ENCODE measurements at places on chromosomes 2 and 18.

DNA sequence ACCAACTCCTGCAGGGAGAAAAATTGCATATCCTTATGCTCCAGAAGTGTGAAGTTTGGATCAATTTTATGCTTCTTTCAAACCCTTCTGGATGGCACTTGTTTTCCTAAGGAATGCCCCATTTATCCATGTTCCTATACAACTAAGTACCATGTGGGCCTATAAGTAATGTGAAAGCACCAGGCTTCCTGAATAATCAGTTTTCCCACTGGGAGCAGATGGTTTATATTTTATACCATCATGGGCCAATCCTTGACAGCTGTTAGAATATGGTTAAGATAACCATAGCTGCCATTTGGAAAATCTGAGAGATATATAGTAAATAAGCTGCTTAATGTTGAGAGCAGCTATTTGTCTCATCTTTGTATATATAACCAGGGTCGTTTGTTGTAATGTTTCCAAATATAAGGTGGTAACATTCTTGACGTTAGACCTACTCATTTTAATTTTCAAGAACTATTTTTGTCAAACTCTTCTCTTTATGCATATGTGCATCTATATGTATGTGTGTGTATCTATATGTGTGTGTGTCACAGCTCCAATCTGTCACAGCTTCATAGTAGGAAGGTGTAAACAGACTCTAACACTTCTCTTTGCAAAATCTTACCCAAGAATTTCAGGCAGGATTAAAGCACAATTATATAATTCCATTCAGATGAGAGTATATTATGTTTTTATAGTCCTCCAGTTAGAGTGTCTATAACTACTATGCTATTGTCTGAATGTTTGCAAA lies 458.7 kb upstream of the GCFC2 start:
- no peak for DNase-seq

- DNase-seq = no peak
Observed at GRCh38 chr2:57677296-57677695, 369.3 kb upstream of the VRK2 start.

DNA sequence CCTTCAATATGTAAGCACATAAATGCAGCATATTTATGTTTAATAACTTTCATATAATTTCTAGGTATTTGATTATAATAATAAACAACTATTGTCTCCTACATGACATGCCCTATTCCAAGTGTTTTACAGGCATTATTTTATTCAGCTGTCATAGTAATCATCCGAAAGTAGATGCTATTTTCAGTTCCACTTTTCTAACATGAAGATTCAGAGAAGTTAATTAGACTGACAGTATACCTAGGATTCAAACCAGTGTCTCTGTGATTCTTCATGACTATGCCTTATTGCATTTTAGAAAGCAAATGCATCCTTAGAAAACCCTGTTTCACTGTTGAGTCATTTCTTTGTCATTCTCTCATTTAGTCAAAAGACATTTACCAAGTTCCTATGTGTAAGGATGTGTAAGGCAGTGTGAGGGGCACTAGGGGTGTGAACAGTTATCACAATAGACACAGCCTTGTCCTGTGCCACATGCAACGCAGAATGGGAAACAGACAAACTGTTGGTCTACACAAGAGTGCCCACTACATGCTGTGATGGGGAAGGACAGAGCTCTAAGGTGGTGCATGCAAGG lies 79.8 kb downstream of the DTNA start:
- no peak for DNase-seq

DNA sequence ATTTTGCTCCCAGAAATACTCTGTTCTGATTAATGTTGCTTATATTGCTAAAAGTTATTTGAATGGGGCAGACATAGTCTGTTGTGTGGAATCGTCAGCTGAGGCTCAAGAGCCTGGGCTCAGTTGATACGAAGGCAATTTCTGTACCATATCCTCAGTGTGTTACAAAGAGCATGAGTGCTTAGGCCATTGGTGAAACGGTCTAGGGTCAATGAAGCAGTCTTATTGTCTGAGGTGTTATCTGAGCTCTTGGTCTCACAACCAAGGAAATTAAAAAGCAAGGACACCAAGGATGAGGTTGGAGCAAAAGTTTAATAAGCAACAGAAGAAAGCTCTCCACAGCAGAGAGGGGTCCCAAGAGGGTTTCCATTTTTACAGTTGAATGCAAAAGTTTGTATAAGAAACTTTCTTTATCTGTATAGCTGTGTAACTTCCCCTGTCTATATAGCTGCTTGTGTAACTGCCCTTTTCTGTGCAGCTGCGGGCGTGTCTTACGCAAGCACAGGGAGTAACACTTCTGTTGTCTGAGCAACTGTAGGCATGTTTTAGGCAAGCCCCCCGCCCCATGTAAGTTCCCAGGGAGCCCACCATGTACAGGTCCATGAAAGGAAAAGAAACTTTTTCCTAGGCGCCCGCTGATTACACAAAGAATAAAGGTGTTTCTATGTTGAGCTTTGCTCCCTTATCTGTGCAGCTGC lies 40.6 kb upstream of the DSC1 start:
- DNase-seq = no peak

- DNase-seq = no peak
Observed at GRCh38 chr2:217856159-217856558, 146.6 kb downstream of the TNS1 start.

DNA sequence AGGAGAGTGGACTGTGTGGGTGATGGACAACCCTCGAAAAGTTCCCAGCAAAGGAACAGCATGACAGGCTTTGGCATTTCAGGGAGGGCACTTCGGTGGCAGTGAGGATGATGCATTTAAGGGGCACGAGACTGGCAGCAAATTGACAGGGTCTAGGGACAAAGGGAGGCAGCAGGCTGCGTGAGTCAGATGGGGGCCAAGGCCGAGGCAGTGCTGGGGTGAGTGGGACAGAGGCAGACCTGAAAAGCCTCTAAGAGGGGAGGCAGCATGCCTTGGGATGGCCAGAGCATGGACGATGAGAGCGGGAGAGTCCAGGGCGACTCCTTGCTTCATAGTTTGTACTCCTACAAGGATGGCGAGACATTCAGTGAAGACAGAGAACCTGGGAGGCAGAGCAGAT lies 49.5 kb upstream of the LYPD1 start:
- DNase-seq = no peak

- no peak for DNase-seq
Observed at GRCh38 chr2:177518754-177519153, 126.2 kb downstream of the AGPS start.

- no peak for DNase-seq
Observed at GRCh38 chr2:174605687-174606086, 8.1 kb upstream of the WIPF1 start.

DNA sequence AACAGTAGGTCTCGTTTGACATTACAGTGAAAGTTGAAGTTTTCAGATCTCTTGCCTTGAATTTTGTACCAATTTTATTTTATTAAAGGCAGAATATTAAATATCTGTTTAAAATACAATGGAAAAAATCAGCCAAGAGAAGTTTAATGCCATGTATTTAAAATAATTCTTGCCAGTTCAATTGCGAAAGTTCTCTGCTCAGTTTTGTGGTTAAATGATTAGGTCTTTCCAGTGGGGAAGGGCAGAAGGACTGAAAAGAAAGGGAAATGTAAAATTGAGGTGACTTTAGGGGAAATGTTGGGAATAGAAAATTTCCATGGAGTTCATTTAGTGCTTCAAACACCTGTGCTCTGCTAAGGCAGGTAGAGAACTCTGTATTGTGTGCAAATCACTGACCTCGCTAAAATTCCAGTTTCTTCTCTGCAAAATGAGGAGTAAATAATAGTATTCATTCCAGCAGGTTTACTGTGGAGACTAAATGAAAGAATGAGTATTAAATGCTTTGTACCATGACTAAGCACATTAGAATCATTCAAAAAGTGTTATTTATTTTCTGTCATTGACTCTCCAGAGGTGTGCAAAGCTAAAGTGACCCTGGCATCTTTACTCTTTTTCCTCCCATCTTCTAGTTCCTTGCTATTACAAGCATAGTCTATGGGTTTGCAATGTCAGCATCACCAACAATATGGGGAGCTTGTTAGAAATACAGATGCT lies 74.4 kb downstream of the KIAA1328 start:
- no peak for DNase-seq

- no peak for DNase-seq
Observed at GRCh38 chr2:27664622-27665363, 1.1 kb downstream of the SLC4A1AP start.

GRCh38 chr2:31337197-31337596 lies 77.3 kb downstream of the XDH start:
- no peak for DNase-seq

- no peak for DNase-seq
Observed at GRCh38 chr2:238875101-238875470, 27.2 kb downstream of the TWIST2 start.

GRCh38 chr2:238081150-238081549 lies 19.0 kb upstream of the ESPNL start:
- no peak for DNase-seq

DNA sequence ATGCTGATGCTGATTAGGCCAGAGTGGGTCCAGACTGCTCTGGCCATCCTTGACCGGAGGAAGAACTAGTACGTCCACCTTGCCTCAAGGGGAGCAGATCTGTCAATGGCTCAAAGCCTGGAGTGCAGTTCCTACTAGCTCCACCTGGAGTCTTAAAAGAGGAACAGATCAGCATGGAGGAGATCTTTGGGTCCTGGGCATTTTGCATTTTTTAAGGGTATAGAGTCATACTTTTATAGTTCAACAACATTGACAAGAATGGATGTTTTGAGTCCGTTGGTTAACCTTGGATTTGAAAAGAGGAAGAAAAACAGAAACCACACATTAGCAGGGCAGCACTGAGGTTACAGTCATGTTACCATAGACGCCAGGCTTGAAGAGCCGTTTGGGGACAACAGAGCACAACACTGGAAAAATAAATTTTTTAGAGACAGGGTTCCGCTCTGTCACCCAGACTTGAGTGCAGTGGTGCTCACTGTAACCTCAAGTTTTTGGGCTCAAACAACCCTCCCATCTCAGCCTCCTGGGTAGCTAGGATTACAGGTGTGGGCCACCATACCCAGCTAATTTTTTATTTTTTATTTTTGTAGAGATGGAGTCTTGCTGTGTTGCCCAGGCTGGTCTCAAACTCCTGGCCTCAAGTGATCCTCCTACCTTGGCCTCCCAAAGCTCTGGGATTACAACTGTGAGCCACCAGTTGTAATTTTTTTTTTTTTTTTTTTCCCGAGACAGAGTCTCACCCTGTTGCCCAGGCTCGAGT lies 78.5 kb downstream of the PRKCE start:
- no peak for DNase-seq

DNA sequence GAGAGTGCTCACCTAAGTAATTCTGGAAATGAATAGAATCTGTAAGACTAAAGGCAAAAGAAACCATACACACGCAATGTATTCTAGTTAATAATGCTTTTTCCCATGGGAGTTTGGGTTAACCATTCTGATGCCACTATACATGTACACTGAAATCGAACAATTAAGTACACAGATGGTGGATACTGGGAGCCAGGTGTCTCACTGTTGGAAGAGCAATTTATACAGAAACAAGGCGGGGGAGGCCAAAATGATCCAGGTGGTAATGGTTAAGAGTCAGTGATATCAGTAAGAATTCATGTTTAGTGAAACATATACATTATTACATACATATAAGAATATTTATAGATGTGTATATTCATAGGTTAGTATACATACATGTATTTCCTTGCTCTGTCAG lies 67.2 kb downstream of the TMEM131 start:
- DNase-seq = no peak

Data from AG09309 (cell line).